ENCODE measurements at places on chromosomes 13 and 19. TPM values are rescaled to one million over a fixed set of nuclear protein-coding genes. Genes with fewer than 3 reads are reported as not detected.

RPS19 gene
- 738 TPM for total RNA-seq

GRCh38 chr19:51196181-51196580 is 28.7 kb upstream of the CD33 start:
- DNase-seq, result no peak
- H3K4me3 ChIP-seq, result no peak overlapping the region
- no peaks in the 10 kb centered on the region for H3K4me1 ChIP-seq
- no peak overlapping the region for H3K27ac ChIP-seq
- no peaks in the 10 kb centered on the region for H3K27me3 ChIP-seq

- H3K36me3 ChIP-seq, result no peaks in the 10 kb centered on the region
- peak overlapping the region; percentile 58 for H3K27ac ChIP-seq
- H3K4me3 ChIP-seq, result no peak overlapping the region
- H3K4me1 ChIP-seq, result peaks cover 16% of the 10 kb centered on the region
Observed at GRCh38 chr13:98937911-98938381, 39.9 kb downstream of the DOCK9 start.

DNA sequence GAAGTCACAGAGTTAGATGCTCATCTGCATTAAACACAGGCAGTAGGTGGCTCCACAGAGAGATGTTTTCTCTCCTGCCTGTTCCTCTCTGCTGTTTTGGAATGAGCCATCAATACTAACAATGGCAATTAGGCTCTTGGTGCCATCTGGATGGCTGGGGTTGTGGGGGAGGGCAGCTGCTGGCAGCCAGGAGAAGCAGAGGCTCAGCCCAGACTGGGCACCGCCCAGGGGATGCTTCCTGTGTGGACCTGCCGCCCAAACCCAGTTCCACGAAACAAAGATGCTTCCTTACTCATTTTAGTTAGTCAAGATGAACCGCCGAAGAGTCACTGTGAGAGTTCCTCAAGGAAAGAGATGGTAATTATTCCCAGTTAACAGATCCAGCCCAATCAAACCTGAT is 50.8 kb upstream of the PCDH8 start:
- no peak overlapping the region for H3K4me3 ChIP-seq
- no peaks in the 10 kb centered on the region for H3K27me3 ChIP-seq
- H3K36me3 ChIP-seq, result no peaks in the 10 kb centered on the region
- DNase-seq, result no peak
- no peaks in the 10 kb centered on the region for H3K4me1 ChIP-seq

DNA sequence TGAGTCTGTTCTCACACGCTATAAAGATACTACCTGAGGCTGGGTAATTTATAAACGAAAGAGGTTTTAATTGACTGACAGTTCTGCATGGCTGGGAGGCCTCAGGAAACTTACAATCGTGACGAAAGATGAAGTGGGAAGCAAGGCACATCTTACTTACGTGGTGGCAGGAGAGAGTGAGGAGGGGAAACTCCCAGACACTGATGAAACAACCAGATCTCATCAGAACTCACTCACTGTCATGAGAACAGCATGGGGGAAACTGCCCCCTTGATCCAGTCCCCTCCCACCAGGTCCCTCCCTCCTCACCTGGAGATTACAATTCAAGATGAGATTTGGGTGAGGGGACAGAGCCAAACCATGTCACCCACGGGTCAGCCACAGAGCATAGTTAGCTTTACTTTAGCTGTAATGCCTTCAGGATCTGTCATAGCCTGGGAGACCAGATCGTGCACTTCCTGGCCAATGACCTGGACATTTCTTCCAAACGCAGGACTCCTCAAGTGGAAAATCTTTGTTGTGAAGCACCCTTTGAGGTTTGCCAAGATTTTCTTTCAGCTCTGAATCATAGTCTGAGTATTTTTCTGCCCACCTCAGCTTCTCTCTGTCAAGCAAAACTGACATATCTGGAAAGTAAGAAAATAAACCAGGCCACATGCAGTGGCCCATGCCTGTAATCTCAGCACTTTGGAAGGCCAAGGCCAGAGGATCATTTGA is 25.2 kb upstream of the HIF3A start:
- no peaks in the 10 kb centered on the region for H3K36me3 ChIP-seq
- no peaks in the 10 kb centered on the region for H3K4me1 ChIP-seq
- H3K4me3 ChIP-seq, result no peak overlapping the region
- DNase-seq, result no peak
- H3K27me3 ChIP-seq, result no peaks in the 10 kb centered on the region

- no peaks in the 10 kb centered on the region for H3K36me3 ChIP-seq
- DNase-seq, result no peak
- peaks cover 20% of the 10 kb centered on the region for H3K27me3 ChIP-seq
- no peak overlapping the region for H3K4me3 ChIP-seq
Observed at GRCh38 chr19:47316513-47316912, 6.9 kb downstream of the C5AR1 start.

Measured in sigmoid colon (tissue), 7 donors.